Stimulated activated CD4-positive, alpha-beta T cell treated with anti-CD3 and anti-CD28 coated beads, Interleukin-12 subunit alpha, Interleukin-12 subunit beta, amount 100 ng/mL, for 48 hours (primary cell): ENCODE measurements at places on chromosomes 5 and 9.

DNA sequence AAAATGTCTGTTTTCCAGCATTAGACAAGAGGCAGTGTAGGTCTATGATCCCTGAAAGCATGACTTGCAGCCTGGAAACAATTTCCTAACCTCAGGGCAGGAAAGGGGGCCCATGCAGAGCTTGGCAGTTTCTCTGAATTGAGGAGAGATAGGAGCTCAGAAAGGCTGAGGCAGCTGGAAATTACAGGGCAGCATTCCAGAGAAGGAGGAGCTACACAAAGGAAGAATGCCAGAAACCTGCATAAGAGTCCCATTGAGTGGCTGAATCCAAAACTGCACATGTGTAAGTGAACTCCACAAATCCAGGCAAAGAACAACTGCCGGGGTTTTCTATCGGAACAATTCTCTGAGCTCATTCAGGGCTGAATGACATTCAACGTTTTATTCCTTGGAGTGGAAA is 346.8 kb downstream of the PIK3R1 start:
- no peak for DNase-seq

DNA sequence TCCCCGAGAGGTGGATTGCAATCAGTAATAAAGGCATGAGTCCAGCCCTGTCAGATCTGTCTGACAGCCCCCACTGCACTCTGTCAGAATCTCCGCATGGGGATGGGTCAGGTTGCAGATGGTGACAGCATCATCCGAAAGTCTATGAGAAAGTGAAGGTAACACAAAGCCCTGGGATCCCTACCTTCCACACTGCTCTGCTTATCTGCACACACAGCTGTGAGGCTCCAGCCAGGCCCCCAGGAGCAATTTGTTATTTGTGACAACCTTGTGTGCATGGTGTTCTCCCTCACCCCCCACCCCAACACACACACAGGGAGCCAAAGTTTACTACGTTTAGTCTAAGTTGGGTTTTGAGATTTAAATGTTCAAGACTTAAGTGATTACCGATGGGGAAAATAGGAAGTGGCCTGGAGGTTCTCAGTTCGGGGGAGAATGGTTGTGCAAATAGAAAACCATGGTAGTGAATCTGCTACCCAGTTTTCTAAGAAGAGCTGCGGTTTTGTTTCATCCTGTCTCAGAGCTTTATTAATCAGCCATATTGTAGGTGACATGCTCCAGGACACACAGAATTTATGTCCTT is 92.7 kb downstream of the SV2C start:
- no peak for DNase-seq

DNA sequence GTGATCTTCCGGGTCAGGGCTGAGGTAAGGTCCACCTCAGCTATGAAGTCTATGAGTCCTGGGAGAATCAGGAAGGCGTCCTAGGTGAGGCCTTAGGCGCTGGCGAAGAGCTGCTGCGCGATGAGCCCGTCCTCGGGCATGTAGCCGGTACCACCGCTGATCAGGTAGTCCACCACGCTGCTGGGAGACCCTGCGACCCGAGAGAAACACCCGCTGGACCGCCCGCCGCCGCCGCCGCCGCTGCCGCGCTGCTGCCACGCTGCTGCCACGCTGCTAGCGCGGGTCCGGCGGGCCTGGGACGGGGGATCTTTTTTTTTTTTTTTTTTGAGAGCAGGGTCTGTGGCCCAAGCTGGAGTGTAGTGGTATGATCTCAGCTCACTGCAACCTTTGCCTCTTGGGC is 8.0 kb upstream of the DCAF12 start:
- DNase-seq: no peak

DNA sequence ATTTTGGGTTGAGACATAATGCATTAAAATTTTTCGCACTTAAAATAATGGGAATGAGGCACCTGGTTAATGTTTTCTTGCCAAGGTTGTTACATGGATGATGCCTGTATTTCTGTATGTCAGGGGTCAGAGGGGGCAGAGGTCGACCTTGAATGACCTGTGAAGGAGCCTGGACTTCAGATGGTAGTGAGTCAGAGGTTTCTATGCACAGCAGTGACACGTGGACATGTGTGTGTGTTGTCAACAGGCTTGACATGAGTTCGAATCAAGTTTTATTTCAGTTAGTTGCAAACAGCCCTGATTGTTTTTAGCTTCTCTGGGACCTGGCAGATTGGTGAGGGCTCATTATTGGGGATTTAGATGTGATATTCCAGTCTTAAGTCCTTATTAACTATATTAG is 3.6 kb downstream of the IL5 start:
- no peak for DNase-seq

- DNase-seq: no peak
Measured at GRCh38 chr9:87545858-87546257, 48.2 kb downstream of the DAPK1 start.

DNA sequence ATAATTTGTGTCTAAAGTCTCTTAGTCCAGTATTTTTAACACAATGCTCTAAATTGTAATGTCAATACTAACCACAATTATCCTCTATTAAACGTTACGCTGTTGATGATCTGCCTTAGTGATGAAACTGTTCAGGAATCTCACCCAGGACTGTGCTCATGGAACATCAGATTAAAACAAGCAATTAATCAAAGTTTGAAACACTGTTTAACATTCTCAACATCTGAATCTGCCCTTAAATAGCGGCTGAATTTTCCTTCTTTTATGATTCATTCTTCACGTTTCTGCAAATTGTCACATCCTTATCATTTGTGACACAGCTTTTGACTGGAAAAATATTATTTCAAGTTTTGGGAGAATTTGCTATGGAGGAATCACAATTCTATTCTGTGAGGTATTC is 113.8 kb downstream of the MARCHF11 start:
- no peak for DNase-seq

DNA sequence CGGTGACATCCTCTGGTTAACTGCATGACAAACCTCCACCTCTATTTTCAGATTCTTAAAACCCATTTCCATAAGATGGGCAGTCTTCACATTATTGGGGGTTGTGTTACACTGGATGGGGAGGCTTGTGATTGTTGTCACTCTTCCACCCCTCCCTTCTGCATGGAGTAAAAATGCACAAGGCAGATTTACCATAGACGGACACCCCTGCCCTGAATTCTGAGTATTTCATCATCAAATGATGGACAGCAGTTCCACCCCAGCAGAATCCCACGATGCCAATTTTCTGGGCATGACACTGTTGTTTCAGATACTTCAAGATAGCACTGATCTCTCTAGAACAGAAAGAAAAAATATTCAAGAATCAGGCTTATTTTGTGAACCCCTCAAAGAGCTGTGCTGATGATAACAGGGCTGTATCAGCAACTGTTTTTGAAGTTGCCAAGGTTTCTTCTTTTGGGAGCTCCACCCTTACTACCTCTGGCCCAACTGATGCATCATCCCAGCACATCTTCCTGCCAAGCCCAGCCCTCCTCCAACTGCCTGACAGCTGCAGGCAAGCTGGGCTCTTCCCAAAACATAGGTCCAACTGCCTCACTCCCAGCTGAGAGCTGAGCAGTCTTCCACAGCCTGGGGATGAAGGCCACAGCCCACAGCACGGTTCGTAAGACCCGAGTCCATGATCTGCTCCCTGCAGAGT is 21.4 kb downstream of the CMBL start:
- no peak for DNase-seq

- DNase-seq: no peak
Measured at GRCh38 chr9:111298731-111299598, 31.1 kb downstream of the OR2K2 start.

GRCh38 chr5:2906302-2907090 is 155.0 kb upstream of the IRX2 start:
- no peak for DNase-seq

DNA sequence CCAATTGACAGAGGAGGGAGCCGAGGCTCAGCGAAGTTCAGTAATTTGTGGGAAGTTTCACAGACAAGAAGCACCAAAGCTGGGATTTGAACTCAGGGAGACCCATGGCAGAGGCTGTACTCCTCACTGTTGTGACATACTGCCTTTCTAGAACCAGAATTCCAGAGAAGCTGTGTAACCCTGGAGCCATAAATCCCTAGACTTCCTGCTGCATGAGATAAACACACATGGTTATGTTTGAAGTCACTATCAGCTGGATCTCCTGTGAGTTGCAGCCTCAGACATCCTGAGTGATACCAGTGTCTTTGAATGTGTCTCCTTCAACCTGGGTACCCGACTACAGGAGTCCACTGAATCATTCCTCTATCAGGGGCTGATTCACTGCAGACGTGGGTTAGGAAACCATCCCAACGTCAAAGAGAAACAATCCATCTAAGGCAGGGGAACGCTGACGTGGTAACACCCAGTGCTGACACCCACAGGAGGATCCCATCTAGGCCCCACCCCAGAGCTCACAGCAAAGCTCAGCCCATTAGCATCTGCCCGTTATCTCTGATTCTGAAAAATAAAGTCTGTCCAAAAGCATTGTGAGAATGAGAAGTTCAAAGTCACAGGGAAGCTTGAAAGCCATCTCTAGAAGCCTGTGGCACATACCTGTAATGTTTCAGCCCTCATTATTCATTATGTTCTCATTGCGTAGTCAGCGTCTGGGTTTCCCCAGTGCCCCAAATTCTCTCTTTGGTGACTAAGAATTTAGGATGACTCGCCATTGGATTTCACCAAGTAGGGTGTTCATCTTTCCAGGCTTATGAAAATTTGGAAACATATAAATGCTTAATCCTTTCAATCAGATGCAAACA is 36.3 kb upstream of the BASP1 start:
- DNase-seq: no peak

- no peak for DNase-seq
Measured at GRCh38 chr9:13911473-13911872, 402.5 kb downstream of the NFIB start.

DNA sequence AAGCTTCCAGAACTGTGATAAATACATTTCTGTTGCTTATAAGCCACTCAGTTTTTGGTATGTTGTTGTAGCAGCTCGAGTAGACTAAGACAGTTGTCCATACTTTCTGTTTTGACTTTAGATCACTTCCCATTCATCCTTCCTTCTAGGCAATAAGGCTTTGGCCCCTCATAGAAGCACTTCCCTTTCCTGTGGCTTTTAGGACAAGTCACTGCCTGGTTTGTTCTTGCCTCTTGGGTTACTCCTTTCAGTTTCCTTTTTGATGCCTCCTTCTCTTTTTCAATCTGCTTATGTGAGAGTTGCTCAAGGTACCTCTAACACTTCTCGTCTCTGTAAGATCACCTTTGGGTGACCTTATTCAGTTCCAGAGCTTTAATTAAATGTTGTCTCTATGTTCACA is 72.4 kb upstream of the NTRK2 start:
- no peak for DNase-seq

DNA sequence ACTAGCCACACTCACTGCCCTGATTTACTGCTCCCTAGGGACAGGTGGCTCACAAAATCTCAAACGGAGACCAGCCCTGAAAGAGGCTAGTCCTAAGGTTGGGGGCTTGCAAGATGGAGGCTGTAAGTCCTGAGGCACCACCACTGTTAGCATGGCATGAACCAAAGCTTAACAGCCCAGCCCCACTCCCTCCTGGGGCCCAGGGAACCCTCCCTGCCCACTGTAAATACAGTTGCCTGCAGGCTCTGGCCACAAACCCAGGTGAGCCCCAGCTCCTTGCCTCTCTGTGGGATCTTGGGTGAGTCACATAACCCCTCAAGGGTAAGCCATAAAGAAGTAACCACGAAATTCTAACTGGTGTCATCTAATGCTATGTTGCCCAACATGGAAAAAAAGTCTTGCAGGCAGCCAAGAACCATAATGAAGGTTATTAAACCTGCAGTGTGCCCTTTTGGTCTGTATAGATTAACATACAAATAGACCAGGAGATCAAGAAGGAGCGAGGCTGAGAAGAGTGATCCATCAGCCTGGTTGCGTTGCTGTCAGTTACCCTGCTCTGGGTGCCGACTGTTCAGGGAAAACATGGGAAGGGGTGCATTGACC is 1.7 kb upstream of the POMT1 start:
- peak; percentile 49 for DNase-seq
